Osteoblast (primary cell): ENCODE measurements at places on chromosomes 2 and 18. TPM values are rescaled to one million over a fixed set of nuclear protein-coding genes. Genes with fewer than 3 reads are reported as not detected.

The KCNK3 gene
- not detected in 2 replicates for total RNA-seq

The FBXO48 gene
- 0.72 and 0.88 TPM in 2 replicates for total RNA-seq

DNA sequence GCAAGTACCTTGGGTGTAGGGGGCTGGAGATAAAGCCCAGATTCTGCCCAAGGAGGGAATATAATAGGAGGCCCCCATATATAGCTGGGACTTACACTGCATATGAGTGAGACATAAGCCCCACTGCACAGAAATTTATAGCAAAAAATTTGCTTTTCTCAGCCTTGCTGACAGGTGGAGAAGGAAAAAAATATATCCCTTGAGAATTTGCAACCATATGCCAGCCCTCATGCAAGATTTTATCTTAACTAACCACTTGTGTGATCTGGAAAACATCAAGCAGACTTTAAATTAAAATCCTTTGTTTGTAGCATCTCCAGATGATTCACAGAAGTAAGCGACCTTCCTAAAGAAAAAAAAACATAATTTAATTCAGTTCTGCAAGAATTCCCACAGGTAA, 288.2 kb downstream of the BCL2 start:
- no peaks in the 10 kb centered on the region for H3K36me3 ChIP-seq
- no peak overlapping the region for H3K4me3 ChIP-seq
- peaks cover 4% of the 10 kb centered on the region for H3K27me3 ChIP-seq
- H3K4me1 ChIP-seq: no peaks in the 10 kb centered on the region

GRCh38 chr2:28663359-28663758, 88.3 kb upstream of the PPP1CB start:
- DNase-seq: peak; percentile 90
- no peak overlapping the region for H3K4me3 ChIP-seq
- peaks cover 46% of the 10 kb centered on the region for H3K4me1 ChIP-seq
- H3K27me3 ChIP-seq: no peaks in the 10 kb centered on the region
- peak overlapping the region; percentile 75 for H3K27ac ChIP-seq

The MYCN gene
- total RNA-seq: not detected in 2 replicates

DNA sequence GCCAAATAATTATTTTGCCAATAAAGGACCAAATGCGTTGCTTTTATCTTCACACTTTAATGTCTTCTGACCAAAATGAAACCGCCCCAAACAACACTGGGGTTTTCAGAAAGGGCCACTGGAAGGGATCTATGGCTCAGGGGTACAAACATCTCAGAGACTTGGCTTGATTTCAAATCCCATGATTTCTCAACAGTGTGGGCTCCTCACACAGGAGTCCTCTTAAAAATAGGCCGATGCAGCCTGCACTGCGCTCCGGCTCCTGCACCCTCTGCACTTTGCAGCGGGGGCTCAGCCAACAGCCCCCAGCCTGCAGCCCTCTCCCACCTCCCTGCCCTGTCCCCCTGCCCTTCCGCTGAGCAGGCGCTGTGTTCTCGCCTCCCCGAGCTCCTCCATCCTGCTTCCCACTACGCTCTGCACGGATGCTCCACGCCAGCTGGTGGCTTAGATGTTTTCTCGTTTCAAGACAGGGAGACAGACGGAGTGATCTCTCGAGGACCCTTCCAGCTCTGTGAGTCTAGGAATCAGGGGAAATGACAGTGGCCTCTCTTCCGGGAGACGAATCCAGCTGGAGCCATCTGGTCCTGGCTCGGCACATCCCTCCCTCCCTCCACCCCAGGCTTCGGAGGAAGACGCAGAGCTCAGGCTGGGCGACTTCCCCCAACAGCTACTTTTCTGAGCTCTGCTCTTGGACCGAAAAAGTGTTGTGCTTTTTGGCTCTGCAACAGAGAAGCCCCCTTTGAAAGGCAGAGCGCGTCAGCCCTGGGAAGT, 71.4 kb downstream of the KCNF1 start:
- no peak overlapping the region for H3K27ac ChIP-seq
- no peaks in the 10 kb centered on the region for H3K4me1 ChIP-seq
- H3K4me3 ChIP-seq: no peak overlapping the region
- H3K27me3 ChIP-seq: peaks cover 32% of the 10 kb centered on the region
- no peaks in the 10 kb centered on the region for H3K36me3 ChIP-seq

- DNase-seq: no peak
- H3K36me3 ChIP-seq: no peaks in the 10 kb centered on the region
Observed at GRCh38 chr2:226623587-226624368, 175.8 kb downstream of the IRS1 start.

DNA sequence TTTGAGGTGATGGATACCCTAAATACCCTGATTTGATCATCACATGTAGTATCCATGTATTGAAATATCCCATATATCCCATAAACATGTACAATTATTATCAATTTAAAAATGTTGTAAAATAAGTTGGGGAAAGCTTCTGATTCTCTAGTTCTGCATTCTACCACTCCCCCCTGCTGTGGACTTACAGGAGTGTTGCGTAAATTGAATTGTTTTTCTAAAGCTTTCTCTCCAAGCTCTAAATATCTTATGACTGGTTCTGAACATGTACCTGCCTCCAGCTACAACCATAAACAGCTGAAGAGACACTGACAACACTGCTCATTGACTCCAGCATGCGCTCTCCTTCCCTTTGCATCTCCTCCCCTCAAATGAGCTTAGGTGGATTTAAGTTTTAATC, 145.2 kb downstream of the MGAT5 start:
- no peak overlapping the region for H3K4me3 ChIP-seq
- no peak overlapping the region for H3K27ac ChIP-seq
- DNase-seq: no peak

The TNFRSF11A gene
- total RNA-seq: under 0.01 TPM in 2 replicates

- DNase-seq: no peak
- H3K36me3 ChIP-seq: no peaks in the 10 kb centered on the region
- H3K27me3 ChIP-seq: peaks cover 28% of the 10 kb centered on the region
- peaks cover 2% of the 10 kb centered on the region for H3K4me1 ChIP-seq
- H3K4me3 ChIP-seq: no peak overlapping the region
Observed at GRCh38 chr2:234038076-234038802, 12.3 kb upstream of the SPP2 start.

DNA sequence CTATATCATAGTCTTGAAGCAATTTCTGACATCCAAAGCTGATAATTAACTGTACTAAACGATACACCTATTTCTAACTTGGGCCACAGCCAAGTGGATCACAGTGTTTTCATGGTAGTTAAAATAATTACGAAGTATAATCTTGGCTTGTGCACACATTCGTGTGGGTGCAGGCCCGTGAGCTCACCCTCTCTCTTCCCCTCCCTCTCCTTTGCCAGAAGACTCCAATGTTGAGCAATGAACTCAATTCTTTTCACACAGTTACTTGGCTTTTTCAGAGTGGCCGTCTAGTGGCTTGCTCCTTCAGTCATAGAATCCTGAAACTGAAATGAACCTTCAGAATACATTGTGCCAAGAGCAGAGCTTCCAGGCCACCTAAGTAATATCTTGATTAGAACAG, 178.7 kb downstream of the NCKAP5 start:
- H3K4me1 ChIP-seq: peaks cover 19% of the 10 kb centered on the region
- H3K4me3 ChIP-seq: no peak overlapping the region
- DNase-seq: no peak
- no peaks in the 10 kb centered on the region for H3K27me3 ChIP-seq

DNA sequence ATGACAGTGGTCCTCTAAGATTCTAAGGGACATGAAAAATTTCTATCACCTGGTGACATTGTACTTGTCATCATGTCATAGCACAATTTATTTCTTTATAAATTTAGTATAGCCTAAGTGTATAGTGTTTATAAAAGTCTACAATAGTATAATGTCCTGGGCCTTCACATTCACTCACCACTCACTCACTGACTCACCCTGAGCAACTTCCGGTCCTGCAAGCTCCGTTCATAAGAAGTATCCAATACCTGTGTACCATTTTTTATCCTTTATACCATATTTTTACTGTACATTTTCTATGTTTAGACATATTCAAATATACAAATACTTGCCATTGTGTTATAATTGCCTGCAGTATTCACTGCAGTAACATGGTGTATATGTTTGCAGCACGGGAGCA, 72.8 kb upstream of the DSEL start:
- no peak overlapping the region for H3K4me3 ChIP-seq
- H3K4me1 ChIP-seq: peaks cover 2% of the 10 kb centered on the region

DNA sequence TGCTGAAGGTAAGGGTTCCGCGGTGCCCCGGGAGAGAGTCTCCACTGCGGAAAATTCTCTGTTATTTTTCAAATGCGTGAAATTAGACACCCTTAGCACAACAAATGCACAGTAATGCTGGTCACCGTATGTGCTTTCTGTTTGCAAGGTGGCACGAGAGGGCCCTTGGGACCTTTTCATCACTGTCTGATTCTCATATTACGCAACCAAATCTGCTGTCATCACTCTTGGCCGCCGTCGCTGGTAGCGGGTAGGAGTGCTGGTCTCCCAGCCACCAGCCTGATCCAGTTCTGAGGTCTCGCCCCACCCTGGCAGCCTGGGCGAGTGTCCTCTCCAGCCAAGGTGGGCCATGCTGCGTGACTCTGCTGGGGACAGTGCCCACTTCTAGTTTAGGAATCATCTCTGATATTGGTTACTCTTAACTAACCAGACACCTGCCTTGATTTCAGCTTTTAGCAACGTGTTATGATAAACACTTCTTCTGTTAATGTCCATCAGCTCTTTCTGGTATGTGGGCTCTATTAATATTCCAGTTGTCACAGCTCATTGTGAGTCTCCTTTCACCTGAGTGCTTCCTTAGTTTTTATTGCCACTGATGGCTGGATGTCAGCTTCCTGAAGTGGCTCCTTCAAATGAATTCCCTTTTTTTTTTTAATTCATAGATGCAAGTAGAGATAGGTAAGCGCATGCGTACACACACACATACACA, 199.4 kb downstream of the GBX2 start:
- H3K4me3 ChIP-seq: no peak overlapping the region
- H3K36me3 ChIP-seq: peaks cover 4% of the 10 kb centered on the region
- H3K27me3 ChIP-seq: no peaks in the 10 kb centered on the region
- H3K4me1 ChIP-seq: no peaks in the 10 kb centered on the region

DNA sequence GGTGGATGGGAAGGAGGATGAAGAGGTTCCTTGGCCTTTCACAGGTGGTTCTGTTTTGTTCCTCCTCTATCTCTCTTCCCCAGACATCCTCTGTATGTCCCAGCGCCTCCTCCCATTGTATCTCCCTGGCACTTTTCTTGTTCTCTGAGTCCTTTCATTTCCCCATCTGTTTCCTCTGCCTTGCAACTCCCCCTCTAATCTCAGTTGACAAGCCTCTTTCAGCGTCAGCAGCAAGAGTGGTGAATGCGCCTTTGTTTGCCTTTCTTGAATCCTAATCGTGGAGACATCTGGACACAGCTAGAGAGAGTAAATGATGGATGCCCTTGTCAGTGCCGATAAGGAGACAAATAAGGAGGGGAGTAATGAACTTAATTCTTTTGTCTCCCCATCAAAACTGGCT, 167.0 kb downstream of the NDUFA10 start:
- no peaks in the 10 kb centered on the region for H3K27me3 ChIP-seq
- H3K4me3 ChIP-seq: no peak overlapping the region
- no peak for DNase-seq
- H3K27ac ChIP-seq: no peak overlapping the region
- H3K36me3 ChIP-seq: no peaks in the 10 kb centered on the region
- H3K4me1 ChIP-seq: no peaks in the 10 kb centered on the region

DNA sequence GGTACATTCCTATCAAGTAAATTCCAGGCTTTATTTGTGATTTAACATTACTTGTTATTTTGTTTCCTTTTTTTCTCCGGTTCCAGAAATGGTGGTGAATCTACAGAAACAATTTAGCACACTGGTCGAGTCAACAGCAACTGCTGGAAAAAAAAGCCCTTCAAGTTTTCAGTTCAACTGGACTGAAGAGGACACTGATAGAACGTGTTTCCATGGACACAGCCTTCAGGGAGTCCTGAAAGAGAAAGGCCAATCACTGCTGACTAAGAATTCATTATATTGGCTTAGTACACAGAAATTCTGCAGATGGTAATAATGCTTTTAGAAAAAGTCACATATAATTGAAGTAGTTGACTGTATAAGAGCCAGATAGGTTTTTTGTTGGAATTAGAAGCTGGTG, 32.0 kb upstream of the GRHL1 start:
- peaks cover 11% of the 10 kb centered on the region for H3K4me1 ChIP-seq
- H3K36me3 ChIP-seq: peaks cover 13% of the 10 kb centered on the region
- no peak overlapping the region for H3K27ac ChIP-seq
- H3K27me3 ChIP-seq: no peaks in the 10 kb centered on the region
- no peak for DNase-seq

DNA sequence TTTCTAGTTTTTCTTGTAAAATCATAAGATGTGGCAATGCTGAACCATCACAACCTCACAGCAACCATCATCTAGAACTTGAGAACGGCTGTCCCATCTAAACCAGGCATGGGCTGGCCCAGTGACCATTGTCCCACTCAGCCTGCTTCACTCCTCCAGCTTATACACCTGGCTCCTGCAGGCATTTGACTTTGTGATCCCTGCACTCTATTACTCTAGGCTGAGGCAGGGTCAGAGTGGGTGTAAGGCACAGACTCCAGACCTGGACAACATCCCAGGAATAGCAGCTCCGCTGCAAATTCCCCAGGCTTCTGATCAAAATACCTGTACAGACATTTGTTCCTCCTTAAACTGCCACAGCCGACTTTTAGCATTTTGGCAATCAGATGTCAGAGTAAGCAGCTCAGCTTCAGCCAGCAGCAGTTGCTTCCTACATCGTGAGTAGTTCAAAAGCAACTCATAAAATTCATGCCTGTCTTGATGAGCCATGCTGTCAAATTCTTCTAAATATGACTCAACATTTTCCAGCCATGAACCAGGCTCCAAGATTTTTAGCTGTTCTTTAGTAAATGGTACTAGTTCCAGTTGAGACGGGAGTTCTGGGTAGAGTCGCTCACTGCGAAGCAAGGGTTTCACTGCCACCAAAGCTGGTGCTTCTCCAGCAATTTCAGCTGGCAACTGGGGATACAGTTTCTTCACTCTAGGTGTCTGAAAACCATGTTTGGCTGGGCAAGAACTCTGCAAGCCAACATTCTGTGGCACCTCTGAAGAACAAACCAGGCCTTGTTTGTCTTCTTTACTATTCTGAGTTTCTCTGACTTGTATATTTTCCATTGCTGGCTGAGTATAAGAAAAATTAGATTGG, 12.8 kb downstream of the EPG5 start:
- H3K27ac ChIP-seq: peak overlapping the region; percentile 91
- H3K4me1 ChIP-seq: peaks cover 88% of the 10 kb centered on the region
- H3K4me3 ChIP-seq: no peak overlapping the region
- DNase-seq: peak; percentile 73

- H3K4me3 ChIP-seq: no peak overlapping the region
- DNase-seq: no peak
- no peaks in the 10 kb centered on the region for H3K4me1 ChIP-seq
- H3K27me3 ChIP-seq: no peaks in the 10 kb centered on the region
Observed at GRCh38 chr18:45270289-45270771, 344.9 kb upstream of the SLC14A2 start.

GRCh38 chr2:84033347-84033974, 425.6 kb downstream of the SUCLG1 start:
- H3K4me3 ChIP-seq: no peak overlapping the region
- H3K36me3 ChIP-seq: no peaks in the 10 kb centered on the region
- H3K27me3 ChIP-seq: no peaks in the 10 kb centered on the region
- H3K4me1 ChIP-seq: no peaks in the 10 kb centered on the region
- DNase-seq: no peak
